ENCODE measurements at places on chromosomes 6 and 20. TPM values are rescaled to one million over a fixed set of nuclear protein-coding genes. Genes with fewer than 3 reads are reported as not detected.

TRDN gene
- total RNA-seq: not detected

MARCKS gene
- total RNA-seq: 46.7 TPM

SRMS gene
- not detected for total RNA-seq

KCNQ2 gene
- total RNA-seq: not detected

TUBB2A gene
- 38.1 TPM for total RNA-seq

CAGE1 gene
- total RNA-seq: 0.15 TPM

ANGPT4 gene
- total RNA-seq: not detected

Measured in HepG2 (cell line).